Mesenchymal stem cell (in vitro differentiated cells and primary cell): ENCODE measurements at places on chromosomes 2 and 18.

GRCh38 chr2:70080610-70081200 lies 6.6 kb upstream of the PCBP1 start:
- no peak for DNase-seq

GRCh38 chr2:150688016-150688415 lies 200.5 kb upstream of the RND3 start:
- DNase-seq: no peak

DNA sequence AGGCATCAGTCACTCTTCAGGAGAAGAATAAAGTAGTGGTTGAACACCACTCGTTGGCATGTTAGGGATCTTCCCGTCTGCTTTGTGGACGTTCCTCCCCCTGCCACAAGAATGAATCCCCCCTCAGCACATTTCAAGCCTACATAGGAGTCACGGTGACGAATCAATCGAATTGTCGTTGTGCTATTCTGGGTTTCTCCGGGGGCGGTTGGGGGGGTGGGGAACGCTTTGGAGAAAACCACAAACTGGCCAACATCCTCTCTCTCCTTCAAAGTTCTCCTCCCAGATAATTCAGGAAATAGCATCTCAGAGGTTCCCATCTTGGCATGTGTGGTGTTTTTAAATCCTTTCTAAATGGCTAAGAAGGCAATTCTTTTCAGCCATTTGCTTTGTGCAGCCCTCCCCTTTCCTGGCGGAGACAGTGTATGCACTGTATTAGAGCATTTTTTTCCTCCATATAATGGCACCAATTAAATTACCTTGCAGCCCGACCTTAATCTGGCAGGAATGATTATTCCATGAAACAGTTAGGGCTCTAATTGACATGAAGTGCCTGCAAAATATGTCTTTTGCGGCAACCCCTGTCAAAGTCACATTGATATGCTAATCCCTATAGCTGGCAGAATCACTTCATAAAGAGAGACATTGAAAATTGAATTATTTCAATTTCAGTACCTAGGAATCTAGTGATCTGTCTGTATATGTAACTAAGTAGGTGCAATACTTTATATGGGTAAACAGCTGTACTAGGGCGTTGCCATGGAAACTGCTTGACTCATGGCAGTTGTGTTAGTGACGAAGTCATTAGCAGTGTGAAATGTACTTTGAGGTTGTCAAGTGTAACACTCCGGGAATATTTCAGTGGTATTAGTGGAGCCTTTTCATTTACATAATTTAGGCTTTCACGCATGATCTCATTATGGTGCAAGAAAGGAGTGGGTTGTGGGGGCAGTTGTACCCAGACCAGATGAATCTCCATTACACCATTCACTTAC lies 323.4 kb upstream of the SLC14A2 start:
- peak; percentile 45 for DNase-seq

GRCh38 chr2:233761040-233761769 lies 1.1 kb downstream of the UGT1A1 start:
- DNase-seq: no peak

- no peak for DNase-seq
Observed at GRCh38 chr2:195961873-195962272, 106.8 kb downstream of the DNAH7 start.

GRCh38 chr2:191014653-191015020 lies 666 bp upstream of the STAT1 start:
- DNase-seq: no peak

- no peak for DNase-seq
Observed at GRCh38 chr18:58805467-58806187, 59.0 kb upstream of the ZNF532 start.
